ENCODE measurements at places on chromosomes 11 and 22.

DNA sequence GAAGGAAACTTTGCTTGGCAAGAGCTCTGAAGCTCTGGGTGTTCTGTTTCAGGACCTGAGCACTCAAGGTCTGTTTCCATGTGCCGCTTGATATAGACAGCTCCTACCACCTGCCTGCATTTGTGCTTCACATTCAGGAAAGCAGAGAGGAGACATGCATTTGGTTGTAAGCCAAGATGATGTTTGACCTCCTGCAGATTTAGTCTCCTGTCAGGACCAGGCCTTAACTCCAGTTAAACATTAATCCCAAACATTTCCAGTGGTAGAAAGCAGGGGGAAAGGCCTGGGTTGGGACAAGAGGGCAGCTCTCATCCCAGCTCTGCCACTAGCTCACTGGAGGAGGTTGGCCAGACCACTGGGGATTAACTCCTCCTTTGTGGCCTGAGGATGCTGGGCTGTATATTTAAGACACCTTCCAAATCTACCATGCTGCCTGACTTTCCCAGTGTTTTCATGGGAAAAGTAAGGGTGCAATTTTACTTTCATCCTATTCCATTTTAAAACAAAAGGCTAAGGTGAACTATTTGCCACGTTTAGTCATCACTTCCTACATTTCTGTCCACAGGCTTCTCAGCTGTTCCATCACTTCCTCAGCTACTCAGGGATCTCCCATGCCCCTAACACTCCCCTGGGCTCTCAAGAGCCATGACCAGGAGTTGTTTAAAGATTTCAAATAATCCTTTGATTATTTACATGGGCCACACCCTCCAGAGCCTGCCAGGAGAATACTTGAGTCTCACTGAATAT lies 80.9 kb downstream of the INSC start:
- no peak for DNase-seq

GRCh38 chr11:121321614-121322243 lies 29.2 kb downstream of the SC5D start:
- no peak for DNase-seq

DNA sequence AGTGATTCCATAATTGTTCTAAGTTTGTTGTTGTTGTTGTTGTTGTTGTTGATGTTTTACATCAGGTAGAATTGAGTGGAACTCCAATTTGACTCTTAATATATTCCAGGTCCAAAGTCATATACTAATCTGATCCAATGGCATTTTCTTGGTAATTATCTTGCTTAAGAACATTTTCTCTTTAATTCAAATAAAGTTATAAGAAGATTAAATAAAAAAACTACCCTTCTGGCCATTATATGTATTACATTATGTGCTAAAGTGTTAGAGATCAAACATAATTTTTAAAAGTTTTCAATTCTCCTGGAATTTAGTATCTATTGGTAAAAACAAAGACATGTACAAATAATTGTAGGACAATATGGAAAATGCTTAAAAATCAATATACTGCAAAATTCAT lies 775.4 kb downstream of the LUZP2 start:
- no peak for DNase-seq

DNA sequence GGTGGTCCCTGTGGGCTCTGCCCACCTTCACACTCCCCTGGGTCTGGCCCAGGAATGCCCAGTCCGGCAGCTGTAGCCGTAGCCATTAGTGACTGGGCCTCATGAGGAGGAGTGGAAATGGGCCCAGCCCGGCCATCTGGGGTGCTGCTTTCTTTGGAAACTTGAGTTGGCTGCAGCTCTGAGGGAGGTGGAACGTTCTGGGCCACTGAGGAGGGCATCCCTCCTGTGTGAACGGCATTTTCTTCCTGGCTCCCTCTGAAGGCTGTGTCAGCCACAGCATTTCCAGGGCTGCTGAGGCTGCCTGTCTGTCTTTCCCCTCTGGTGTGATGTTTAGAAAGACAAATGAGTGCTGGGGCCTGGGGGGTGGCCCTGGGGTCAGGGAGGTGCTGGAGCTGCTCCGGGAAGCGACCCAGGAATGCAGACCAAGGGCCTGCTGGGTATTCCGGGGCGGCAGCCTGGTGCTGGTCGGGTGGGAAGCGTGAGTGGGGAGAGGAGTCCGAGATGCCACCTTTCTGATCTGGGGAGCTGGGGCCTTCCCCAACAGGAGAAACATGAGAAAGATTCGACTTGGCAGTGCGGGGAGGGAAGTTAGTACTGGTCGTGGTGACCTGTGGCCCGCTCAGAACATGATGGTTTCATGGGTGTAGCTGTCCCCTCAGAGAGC lies 27.1 kb downstream of the PTDSS2 start:
- DNase-seq: no peak

- no peak for DNase-seq
Observed at GRCh38 chr22:27391092-27391770, 410.3 kb downstream of the MN1 start.

DNA sequence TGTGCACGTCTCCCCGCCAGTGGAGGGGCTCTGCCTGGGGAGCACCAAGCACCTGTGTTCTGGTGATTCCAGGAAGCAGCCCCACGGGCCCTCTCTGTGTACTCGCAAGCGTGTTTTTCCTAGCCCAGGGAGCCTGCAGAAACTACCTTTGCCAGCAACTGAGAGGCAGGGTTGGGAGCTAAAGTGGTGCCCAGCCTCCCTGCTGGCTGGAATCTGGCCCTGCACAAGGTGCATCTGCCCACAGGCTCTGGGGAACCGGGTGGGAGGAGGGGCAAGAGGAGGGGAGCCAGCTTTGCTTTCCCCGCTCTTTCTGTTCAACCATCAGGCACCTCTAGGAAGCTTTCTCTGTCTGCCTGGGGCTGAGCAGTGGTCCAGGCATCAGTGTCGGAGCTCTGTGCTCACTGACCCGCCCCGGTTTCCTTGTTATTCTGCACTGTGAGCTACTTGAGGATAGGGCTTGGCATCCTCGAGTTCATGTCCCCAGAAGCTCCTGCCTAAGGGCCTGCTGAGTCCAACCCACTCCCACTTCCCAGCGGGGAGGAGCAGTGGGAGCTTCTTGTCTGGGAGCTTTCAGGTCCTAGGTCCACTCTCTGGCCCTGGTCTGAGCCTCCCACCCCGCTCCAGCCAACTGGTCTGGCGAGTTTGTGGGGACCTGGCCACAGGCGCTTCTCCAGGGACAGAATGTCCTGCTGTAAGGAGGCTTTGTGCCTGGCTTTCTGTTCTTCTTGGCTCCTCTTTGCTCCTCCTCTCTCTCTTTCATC lies 14.9 kb downstream of the DAGLA start:
- DNase-seq: no peak

DNA sequence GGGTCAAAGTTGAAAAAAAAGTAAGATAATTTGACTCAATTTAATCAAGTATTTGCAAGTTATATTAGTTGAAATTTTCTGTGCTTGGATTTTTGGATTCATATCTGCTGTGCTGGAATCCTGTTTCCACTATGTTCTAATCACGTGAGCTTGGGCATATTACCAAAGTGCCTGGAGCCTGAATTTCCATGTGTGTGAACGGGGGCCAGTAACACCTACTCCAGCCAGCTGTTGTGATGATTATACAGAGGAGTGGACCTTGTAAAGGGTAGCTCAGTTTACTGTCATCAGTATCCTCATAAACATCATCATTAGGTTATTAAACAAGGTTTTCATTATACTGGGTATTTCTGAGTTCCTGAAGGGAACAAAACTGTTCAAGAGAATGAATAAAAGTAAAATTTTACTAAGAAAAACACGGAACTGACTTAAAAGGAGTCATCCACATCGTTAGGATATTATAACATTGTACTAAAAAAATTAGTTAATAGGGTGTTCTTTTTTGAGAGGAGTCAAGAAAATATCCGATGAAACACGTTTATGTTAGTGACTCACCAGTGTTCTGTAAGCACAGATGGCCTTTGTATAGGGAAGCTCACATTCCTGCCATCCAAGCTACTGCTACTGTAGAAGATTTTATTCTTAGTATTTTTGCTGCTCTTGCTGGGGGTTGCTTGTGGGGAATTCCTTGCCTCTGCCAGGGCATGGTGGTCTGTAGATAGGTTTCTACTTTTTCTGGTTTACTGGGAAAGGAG lies 144.1 kb downstream of the ARHGAP42 start:
- DNase-seq: no peak

DNA sequence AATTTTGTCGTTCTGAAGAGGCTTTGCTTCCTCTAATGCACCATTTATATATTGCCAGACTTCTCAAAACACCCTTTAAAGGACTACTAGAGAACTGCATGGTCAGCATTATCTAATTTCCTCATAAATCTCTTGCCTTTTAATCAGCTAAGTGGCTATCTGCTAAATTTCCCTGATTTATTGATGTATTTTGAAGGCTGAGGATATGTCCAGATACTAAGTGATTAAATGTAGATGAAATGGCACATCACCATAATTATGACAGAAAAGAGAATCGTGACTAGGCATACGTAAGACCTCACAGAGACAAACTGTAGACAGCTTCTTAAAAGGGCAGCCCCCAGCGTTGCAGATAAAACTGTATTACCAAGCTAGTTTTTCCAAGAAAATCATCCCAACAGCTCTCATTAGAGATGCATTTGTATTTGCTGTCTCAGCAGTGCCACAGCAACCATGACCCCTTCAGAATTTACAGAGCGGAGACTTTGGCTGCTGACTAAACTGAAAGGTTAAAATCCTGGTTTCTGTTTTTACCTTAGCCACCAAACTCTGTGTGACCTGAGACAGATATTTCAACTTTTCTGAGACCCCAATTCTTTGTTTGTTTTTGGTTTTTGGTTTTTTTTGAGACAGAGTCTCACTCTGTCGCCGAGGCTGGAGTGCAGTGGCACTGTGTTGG lies 67.1 kb upstream of the SLN start:
- DNase-seq: no peak

GRCh38 chr22:31579835-31580242 lies 82.2 kb downstream of the PISD start:
- no peak for DNase-seq

- DNase-seq: no peak
Observed at GRCh38 chr11:99015634-99016454, 4.9 kb upstream of the CNTN5 start.

GRCh38 chr22:32801537-32802236 lies at the start of gene TIMP3:
TIMP3 (plus strand) TSS chr22:32801705; CDS start chr22:32802002, 297 bp downstream.
- no peak for DNase-seq

DNA sequence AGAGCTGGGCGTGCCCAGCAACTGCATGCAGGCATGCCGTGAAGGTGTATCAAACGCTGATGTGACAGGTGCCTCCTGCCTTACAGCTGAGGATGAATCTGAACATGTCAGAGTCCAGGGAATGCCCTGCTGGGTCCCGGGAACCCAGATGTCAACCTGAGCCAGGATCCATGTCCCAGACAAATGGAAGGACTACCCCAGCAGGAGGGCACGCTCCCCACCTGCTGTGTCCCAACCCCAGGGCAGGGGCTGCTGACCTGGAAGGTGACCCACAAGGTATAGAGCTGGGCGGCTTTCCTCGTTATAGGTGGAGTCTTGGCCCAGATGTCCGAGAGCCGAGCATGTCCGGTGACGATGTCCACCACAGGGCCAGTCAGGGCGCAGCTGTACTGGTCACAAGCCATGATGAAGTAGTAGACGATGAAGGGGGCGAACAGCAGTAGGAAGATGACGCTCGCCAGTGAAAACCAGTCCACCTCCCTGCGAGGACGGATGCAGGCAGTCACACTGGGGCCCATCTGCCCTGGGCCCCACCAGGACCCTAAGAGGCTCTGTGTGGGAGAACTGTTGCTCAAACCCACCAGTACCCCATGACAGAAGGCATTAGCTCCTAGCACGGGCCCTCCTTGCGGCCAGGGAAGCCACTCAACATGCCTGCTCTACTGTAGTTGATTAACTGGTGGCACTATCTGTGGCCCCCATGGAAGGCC lies 4.3 kb downstream of the DHCR7 start:
- DNase-seq: no peak

DNA sequence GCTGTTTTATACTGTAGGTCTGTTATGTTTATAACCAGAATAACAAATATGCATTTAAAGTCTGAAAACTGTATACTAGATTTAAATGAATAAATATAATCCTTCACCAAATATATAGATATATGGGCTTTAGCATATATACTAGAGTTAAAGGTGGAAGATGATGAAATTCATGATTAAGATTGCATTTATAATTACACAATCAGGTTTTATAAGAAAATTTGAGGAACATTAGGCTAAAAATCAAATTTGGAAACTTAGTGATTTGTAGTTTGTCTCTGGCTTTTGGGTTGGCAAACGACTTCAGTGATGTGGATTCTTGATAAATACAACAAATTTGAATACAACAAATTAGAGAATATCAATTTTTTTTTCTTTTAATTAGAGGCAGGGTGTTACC lies 10.0 kb downstream of the BCL2L13 start:
- DNase-seq: no peak

- no peak for DNase-seq
Observed at GRCh38 chr22:34588871-34589545, 476.9 kb upstream of the ISX start.

DNA sequence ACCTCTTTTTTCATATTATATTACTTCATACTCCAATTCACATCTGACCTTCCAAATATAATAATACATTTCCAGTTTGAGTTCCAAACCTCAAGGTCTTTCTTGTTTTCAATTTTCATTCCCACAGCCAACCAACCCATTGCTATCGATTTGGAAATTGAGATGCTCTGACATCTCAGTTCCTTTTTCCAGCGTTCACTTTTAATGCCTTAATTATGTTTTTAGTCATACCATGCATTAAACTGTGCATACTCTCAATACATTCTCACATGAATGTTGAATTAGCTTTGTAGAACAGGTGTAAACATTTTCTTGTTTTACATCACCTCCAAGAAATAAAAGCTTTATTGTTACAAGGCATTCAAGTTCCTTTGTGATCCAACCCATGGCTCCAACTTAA lies 294.2 kb upstream of the ANO3 start:
- no peak for DNase-seq

DNA sequence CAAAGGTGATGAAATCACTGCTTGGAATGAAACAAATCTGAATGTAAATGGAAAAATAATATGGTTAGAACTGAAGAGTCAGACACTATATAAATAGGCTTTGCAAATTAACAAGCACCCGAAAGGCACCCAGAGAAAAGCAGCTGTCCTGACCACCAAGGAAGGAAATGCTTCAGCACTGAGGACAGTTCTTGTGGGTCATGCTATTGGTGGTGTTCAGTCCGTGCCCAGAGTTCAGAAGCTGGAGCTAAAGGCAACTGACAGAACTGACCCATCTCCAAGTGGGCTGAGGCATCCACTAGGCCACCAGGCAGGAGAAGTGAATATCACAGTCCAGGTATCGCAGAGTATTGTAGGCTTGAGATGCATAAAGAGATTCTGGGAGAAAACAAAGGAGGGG lies 208.9 kb downstream of the OPCML start:
- DNase-seq: no peak

- no peak for DNase-seq
Observed at GRCh38 chr22:32469799-32470212, 4.8 kb upstream of the FBXO7 start.

GRCh38 chr22:49720279-49720959 lies 107.3 kb downstream of the BRD1 start:
- no peak for DNase-seq

All from stimulated activated CD8-positive, alpha-beta memory T cell treated with anti-CD3 and anti-CD28 coated beads, Interleukin-4, amount 100 ng/mL, for 24 hours (primary cell).